ENCODE measurements at places on chromosomes 6 and 20. TPM values are rescaled to one million over a fixed set of nuclear protein-coding genes. Genes with fewer than 3 reads are reported as not detected.
A peak's percentile ranks its signal among the peaks of the same experiment; 100 is the strongest.

BACH2 gene
- not detected for total RNA-seq

KCNQ2 gene
- total RNA-seq, result not detected

SMPDL3A gene
- 10.0 TPM for total RNA-seq

KHDC1L gene
- not detected for total RNA-seq

TINAG gene
- 0.29 TPM for total RNA-seq

PHF3 gene
- total RNA-seq, result 26.6 TPM

COL12A1 gene
- 31.5 TPM for total RNA-seq

TBXT gene
- not detected for total RNA-seq

TMC2 gene
- not detected for total RNA-seq

AKIRIN2 gene
- 15.3 TPM for total RNA-seq

TCP11 gene
- total RNA-seq, result 0.23 TPM

WFDC10B gene
- not detected for total RNA-seq

PHIP gene
- 20.1 TPM for total RNA-seq

KIAA0408 gene
- 5.0 TPM for total RNA-seq

PDSS2 gene
- total RNA-seq, result 11.0 TPM

NKAPL gene
- total RNA-seq, result not detected

STMND1 gene
- total RNA-seq, result not detected

GRIK2 gene
- total RNA-seq, result 6.2 TPM

KCNS1 gene
- total RNA-seq, result not detected

DNA sequence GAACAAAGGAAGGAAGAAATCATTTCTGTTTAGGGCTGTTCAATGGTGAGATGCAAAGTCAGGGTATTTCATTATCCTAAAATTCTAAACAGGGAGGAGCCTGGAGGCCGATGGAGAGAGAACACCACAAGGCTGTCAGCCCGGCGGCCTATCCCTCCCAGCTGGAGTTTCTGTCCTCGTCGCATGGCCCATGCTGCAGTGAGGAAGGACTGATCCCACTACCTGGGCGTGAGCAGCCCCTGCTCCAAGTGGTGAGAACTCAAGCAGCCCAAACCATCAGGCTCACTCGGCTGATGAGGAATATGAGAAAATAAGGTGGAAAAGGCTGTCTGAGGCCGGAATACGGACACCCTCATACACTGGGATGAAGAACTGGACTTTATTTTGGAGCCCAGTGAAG is 30.8 kb downstream of the DIDO1 start:
- DNase-seq, result no peak

GRCh38 chr6:165886169-165886568 is 223.1 kb upstream of the PDE10A start:
- no peak for DNase-seq

- no peak for DNase-seq
These were observed 510.7 kb upstream of the SULF2 start for GRCh38 chr20:48295966-48296421.

DNA sequence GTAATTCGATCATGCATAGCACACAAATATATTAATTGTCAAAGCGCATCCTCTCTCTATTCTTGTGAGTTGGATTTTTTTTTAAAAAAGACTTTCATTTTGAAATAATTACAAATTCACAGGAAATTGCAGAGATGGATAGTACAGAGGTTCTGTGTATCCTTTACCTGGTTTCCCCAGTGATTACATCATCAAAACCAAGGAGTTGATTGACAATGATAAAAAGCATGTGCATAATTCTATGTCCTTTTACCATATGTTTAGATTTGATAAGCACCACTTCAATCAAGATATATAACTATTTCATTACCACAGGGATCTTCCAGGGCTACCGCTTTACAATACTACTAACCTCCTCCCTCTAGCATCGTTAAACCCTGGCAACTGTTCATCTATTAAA is 40.2 kb downstream of the CCN2 start:
- no peak for DNase-seq

DNA sequence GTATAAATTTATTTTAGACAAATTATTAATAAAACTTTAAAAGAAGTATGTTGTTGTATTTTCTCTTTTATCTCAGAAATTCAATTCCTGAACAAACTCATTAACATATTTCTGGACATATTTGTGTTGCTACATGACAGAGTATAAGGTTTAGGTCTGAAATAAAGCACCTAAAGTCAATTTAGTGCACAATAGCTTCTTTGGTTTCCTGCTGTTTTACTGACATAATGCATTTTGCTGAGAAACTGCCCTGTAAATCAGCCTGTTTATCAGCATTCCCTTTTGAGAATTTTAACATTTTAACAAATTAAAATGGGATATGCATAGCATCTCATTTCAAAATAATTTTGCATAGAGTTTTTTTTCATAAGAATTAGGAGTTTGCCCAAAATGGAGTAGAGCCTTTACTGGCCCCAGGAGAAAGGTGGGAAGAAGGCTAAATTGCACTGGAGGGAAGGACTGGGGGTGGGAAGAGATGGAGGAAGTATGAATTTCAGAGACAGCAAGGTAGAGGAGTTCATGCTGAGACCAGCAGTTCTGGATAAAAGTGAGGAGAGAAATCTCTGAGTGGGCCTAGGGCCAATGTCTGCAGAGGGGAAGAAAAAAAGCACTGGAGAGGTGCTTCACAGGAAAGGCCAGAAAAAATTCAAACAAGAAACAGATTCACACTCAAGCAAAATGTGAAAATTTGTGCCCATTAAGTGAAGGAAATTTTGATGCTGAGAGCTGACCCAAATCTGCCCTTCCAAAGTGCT is 324.2 kb upstream of the HSF2 start:
- DNase-seq, result no peak

- DNase-seq, result no peak
These were observed 55.7 kb upstream of the NKX2-2 start for GRCh38 chr20:21569586-21569985.

DNA sequence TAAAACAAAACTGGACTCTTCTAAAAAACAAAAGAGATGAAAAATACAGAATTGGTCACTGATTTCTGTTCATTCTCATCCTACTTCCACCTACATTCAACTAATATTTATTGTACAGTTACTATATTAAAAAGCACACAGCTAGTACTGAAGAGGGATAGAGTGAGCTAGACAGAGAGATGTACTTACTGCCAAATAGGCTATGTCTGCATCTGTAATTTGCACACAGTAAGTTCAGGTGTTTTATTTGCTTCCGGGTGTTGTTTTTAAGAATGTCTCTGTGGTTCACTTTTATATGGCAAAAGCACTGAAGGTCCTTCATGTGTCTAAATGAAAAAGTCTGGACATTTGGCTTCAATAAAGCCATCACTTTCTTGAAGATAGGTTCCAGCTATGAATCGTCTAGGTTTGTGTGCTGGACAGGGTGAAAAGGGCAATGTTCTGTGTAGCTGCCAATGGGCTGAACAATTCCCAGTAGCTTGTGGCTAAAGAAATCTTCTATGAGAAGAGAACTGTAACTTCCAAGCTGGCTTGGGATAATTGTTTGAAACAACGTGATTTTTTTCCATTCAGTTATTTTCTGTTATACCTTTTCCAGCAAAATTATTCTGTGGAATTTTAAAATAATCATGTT is 47.3 kb downstream of the EPB41L2 start:
- DNase-seq, result peak; percentile 40

DNA sequence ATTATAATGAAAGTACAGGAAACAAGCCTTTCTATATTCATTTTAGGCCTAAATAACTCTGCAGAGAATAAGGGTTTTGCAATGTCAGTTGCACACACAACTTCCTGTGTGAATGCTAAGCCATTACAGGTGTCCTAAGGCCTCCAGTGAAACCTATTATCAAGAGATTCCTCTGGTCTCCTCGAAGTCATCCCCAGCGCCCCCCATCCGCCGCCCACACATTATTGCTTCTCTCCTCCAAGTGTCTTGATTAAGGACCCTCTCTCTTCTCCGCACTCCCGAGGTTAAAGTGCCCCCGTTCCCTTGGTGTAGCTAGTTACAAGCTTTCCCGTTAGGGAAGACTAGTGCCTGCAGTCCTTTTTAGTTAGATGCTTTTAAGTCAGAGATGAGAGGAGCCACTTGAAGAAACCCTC is 1.3 kb downstream of the HIVEP2 start:
- DNase-seq, result peak; percentile 23

- no peak for DNase-seq
These were observed 12.7 kb upstream of the BAK1 start for GRCh38 chr6:33592595-33593413.

- DNase-seq, result no peak
These were observed 665.2 kb downstream of the DOK5 start for GRCh38 chr20:55140631-55141030.

GRCh38 chr20:31930779-31931178 is 21.1 kb downstream of the PDRG1 start:
- DNase-seq, result no peak

GRCh38 chr6:14889188-14889587 is 356.7 kb upstream of the JARID2 start:
- DNase-seq, result no peak

DNA sequence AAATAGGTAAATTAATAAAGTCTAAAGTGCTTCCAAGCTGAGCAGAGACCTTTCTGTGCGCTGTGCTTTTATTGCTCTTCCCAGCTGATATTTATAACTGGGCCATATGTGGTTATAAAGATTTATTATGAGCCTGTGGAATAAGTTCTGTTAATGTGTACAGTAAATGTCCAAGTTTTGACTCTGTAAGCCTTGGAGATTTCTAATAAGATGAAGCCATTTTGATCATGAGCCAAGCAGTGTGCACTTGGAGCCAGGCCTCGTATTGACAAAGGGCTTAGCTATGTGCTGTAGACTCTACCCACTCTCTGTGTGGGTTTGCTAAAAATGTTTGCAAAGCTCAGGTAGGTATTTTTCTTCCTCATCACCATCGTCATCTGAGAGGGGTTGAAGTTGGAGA is 361.1 kb downstream of the FOXA2 start:
- DNase-seq, result no peak

DNA sequence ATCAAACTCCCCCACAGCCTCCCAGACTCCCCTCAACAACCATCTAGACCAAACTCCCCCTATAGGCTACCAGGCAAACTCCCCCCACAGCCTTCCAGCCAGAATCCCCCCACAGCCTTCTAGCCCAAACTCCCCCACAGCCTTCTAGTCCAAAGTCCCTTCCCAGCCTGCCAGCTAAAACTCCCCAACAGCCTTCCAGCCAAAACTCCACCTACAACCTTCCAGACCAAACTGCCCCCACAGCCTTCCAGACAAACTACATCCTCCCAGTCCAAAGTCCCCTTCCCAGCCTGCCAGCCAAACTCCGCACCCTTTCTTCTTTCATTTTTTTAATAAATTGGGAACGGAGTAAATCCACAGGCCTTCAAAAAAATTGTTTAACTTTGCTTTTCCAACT is 37.4 kb upstream of the SYNDIG1 start:
- DNase-seq, result no peak

DNA sequence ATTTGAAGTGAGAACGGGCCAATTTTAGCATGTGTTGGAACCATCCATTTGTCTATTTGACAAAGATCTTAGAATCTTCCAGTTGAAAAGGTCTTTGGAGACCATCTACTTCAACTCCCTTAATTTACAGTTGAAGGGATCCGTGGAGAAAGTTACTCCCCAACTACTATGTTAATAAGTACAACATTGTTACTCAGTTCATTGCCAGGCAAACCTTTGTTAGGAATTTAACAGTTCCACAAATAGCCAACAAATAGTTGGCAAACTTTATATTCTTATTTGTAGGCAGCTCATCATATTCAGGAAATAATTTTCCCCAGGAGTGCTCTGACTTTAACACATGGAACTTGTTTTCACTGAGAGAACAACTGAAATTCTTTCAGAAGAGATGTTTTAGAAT is 81.0 kb upstream of the FLRT3 start:
- no peak for DNase-seq

- no peak for DNase-seq
These were observed 85.7 kb upstream of the AGPAT4 start for GRCh38 chr6:161359618-161359945.

- no peak for DNase-seq
These were observed 41.2 kb downstream of the PTPRK start for GRCh38 chr6:128479048-128479666.

GRCh38 chr20:18780385-18781130 is 33.0 kb upstream of the SCP2D1 start:
- DNase-seq, result no peak

DNA sequence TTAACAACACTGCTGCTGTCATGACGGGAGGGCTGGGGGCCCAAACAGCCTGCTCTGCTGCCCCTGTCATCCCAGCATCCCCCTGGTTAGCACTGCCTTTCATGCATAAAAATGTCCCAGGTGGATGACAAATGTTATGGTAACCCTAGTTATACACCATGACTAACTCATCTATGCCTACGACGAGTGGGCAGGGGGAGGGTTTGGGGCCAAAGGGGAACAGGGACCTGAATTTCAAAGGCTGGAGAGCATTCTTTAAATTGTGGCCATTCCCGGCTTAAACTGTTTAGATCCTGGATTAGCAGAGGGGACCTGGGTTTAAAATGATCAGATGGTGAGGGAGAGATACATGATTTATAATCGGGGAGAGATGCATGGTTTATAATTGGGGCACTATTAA is 24.4 kb downstream of the GNAS-AS1 start:
- DNase-seq, result no peak

DNA sequence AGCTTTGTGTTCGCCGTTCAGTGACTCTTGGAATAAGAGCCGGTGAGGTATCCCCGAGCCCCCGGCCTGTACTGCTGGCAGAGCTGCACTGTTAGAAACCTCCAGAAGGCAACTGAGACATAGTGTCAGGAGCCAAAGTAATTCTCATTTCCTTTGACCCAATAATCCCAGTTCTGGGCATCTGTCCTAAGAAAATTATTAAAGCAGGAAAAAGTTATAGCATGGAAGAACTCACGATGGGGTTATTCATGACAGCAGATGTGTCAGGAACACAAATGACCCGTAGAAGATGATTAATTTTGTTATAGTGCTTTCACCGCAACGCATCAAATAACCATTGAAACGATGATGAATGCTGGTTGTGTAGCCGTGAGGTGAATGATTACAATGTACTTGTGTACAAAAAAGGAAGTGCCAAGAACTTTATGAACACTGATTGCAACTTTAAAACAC is 20.3 kb downstream of the CYP21A2 start:
- DNase-seq, result no peak

GRCh38 chr20:34701405-34702085 is 2.6 kb upstream of the TP53INP2 start:
- no peak for DNase-seq

GRCh38 chr20:47300071-47300470 is 56.4 kb downstream of the ZMYND8 start:
- peak; percentile 80 for DNase-seq

DNA sequence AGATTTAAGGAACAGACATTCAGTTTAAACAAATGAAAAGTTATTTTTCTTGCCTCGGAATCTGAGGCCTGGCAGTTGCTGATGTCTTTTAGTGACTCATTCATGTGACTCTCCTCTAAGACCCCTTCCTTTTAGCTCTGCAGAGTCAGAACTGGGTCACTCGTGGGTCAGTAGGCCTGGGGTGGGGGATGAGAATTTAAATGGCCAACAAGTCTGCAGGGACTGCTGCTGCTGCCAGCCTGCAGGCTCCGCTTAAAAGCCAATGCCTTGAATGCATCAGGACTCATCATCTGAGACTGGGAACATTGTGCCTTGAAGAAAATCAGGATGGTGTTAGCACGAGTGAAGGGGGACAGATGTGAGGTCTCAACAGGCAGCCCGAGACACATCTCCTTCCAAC is 404.3 kb downstream of the CDH26 start:
- DNase-seq, result no peak

GRCh38 chr6:85465762-85466161 is 15.9 kb downstream of the NT5E start:
- DNase-seq, result no peak

- DNase-seq, result no peak
These were observed 653 bp downstream of the NAA20 start for GRCh38 chr20:20017844-20018185.
